ENCODE measurements at places on chromosomes 3 and 15.

- no peak for DNase-seq
Measured at GRCh38 chr3:66017591-66017990, 21.1 kb downstream of the MAGI1 start.

GRCh38 chr3:170637306-170637705, 51.4 kb upstream of the SLC7A14 start:
- no peak for DNase-seq

DNA sequence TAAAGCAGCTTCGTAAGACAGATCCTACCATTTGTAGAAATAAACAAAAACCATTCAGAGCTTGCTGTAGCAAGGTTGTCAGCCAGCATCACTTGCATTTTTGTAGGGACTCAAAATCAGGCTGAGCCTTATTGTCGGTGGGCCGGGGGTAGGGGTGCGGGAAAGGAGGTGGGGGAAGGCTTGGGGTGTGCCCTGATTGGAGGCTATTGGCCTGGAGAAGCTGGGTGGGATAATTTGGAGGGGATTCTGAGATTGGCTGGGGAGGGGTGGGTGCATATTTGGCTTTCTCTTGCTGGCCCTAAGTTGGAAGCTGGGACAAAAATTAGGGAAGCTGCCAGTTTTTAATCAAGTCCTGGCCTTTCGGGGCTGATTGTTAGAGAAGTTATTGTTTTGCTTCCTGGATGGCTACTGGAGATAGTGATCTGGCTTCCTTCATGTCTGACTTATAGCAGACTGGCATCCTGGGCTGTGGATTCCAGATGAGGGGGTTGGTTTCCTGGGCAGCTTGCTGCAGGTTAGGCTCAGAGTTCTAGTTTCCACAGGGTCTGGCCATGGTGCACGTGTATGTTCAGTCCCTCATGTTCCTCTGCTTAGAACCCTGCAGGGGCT, 22.8 kb downstream of the STOML1 start:
- DNase-seq, result no peak

DNA sequence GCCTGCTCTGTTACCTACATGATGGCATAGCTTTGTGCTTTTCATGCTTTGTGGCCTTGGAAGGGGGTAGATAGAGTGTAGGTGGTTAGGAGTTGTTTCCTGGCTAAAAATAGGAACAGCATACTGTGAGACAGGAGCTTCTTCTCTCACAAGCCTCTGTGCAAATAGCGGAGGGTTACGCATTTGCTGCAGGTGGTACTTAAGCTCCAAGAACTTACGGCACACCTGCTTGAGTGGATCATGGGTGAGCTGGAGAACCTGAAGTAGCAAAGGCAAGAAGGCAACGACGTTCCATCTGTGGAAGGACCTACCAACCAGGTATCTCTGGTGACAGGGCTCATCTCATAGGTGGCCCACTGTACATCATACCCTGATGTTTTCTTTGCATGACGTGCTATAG, 66.0 kb downstream of the ST6GAL1 start:
- DNase-seq, result no peak

DNA sequence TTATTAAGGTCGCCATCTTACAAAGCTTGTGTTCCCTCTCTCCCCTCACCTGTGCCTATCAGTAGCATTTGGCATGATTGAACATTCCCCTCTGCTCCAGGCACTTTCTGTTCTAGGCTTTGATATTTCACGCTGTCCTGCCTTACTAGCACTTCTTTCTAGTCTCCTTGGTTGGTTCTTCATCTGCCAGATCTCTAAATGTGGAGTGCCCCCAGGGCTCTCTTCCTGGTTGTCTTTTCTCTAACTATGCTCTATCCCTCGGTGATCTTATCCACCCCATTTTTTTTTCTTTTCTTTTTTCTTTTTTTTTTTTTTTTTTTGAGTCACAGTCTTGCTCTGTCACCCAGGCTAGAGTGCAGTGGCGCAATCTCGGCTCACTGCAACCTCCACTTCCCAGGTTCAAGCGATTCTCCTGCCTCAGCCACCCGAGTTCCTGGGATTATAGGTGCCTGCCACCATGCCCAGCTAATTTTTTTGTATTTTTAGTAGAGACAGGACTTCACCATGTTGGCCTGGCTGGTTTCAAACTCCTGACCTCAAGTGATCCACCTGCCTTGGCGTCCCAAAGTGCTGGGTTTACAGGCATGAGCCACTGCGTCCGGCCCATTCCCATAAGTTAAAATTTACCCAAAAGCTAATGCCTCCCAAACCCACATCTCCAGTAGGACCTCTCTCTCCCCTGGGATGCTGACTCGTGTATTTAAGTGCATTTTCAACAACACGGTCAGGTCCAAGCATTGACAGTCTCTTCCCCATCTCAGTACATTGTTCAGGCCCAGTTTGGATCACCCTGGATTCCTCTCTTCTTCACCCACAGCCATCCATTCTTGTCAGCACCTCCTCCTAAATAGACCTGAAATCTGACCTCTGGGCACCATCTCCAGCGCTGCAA, 5.2 kb downstream of the NUSAP1 start:
- no peak for DNase-seq

GRCh38 chr3:20035019-20035418, 5.2 kb upstream of the KAT2B start:
- DNase-seq, result no peak

DNA sequence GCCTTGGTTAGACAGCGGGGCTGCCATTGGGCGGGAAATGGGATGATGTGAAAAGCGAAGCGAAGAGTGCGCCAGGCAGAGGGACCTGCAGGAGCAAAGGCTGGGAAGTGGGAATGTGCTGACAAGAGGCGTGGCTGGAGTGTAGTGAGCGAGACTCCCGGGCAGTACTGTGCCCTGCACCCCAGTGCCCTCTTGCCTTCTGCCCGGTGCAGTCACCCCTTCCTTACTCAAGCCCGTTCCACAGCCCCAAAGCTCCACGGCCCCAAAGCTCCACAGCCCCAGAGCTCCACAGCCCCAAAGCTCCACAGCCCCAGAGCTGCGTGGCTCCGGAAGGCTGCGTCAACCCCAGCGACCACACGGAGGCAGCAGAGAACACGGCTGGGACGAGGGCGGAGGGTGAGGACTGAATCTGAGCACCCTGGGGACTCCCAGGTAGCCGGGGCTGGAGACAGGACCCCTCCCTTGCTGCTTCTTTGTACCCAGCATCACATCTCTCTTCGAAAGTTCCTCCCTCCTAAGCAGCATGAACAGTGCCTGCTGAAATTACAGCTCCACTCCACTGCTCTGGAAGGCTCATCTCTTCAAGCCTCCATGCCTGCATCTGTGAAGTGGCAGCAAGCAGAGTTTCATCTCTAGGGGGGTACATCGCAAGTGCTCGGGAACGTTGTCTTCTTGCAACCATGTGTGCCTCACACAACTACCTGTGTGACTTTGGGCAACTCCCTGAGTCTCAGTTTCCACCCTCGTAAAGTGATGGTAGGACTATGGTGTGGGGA, 108.9 kb downstream of the FBLN2 start:
- DNase-seq, result peak; percentile 80

GRCh38 chr3:111745786-111746185, 113.3 kb upstream of the PHLDB2 start:
- no peak for DNase-seq

DNA sequence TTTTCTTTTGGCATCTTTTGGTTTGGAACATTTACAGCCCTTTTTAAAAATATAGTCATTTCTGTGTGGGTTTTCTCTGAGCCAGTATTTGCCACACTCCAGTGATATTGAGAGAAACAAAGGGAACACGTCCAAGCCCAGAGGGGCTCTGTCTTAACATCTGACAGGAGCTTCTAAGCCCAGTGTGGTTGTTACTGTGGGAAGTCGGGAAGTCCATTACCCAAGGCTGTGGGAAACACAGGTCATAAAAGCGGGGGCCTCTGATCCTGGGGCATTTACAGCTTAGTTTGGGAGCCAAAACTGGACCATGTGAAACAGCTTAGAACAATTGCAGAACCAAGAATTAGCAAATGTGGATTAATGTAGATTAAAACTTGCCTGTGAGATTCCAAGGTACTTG, 123.0 kb downstream of the PTPRG start:
- DNase-seq, result no peak

DNA sequence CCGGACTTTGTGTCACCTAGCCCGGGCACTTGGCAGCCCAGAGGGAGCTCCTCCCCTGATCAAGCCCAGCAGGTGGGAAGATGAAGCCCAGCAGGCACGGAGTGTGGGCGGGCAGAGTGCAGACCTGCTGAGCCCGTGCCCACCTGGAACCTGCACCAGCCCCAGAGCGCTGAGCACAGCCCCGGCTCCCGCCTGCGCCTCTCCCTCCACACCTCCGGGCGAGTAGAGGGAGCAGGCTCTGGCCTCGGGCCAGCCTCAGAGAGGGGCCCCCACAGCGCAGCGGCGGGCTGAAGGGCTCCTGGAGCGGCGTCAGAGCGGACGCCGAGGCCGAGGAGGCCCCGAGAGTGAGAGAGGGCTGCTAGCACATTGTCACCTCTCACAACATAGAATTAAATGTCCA, 257.7 kb downstream of the VGLL3 start:
- DNase-seq, result no peak

DNA sequence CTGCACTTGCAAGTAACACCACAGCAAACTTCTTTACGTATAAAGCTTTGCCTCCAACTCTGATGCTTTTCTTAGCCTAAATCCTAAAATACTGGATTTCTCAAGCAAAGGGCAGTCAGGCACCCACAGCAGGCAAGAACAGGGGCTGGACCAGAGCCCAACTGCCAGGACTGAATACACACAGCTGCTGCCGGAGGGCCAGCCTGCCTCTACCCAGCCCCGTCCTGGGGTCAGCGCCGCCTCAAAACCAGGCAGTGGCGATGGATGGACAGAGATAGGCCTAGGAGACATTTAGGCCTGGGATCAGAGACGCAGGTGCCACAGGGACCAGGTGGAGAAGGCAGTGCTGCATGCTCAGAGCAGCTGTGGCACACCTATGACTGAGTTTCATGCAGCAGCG, 47.6 kb upstream of the SEC61A1 start:
- DNase-seq, result no peak

GRCh38 chr15:68268405-68268804, 9.1 kb upstream of the FEM1B start:
- DNase-seq, result no peak

DNA sequence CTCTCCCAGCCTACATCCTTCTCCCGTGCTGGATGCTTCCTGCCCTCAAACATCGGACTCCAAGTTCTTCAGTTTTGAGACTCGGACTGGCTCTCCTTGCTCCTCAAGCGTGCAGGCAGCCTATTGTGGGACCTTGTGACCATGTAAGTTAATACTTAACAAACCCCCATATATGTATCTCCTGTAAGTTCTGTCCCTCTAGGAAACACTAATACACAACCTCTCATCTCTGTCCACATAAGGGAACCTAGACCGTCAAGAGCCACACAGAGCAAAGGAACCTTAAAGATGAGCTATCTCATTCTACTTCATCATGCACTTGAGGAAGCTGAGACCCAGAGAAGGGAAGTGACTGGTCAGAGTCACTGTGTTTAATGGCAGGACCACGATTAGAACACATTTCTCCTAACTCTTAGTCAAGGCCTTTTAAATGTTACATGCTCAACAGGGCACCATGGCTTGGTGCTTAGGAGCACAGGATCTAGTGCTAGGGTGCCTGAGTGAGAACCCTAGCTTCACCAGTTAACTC, 50.3 kb downstream of the NPTN start:
- no peak for DNase-seq

DNA sequence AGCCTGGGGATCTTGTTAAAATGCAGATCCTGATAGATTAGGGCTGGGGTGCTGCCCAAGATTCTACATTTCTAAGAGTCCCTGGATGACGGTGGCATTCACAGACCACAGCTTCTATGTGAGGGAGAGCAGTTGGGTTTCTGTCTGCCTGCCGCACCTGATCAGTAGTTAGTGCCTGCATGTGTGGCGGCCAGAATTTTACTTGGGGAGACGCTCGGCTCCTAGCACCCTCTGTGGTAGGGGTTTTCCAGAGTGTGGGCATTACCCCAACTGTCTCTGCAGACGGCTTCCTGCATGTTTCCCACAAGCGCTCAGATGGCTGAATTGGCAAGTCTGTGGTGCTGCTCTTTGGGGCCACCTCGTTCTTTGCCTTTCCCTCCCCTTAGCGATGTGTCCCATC, 8.3 kb downstream of the GHRL start:
- DNase-seq, result peak; percentile 79

DNA sequence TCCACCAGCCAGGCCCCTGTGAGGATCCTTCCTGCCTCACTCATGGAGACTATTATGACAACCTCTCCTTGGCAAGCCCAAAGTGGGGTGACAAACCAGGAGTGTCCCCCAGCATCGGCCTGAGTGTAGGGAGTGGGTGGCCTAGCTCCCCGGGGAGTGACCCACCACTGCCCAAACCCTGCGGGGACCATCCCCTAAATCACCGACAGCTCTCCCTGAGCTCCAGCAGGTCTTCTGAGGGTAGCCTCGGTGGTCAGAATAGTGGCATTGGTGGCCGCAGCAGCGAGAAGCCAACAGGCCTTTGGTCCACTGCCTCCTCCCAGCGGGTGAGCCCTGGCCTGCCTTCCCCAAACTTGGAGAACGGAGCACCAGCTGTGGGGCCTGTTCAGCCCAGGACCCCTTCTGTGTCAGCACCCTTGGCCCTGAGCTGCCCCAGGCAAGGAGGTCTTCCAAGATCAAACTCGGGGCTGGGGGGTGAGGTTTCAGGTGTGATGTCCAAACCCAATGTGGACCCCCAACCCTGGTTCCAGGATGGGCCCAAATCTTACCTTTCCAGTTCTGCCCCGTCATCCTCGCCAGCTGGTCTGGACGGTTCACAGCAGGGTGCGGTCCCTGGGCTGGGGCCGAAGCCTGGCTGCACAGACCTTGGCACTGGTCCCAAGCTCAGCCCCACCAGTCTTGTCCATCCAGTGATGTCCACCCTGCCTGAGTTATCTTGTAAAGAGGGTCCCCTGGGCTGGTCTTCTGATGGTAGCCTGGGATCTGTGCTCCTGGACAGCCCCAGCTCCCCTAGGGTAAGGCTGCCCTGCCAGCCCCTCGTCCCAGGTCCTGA, 1.0 kb downstream of the LIMD1 start:
- no peak for DNase-seq

GRCh38 chr3:29215948-29216347, 64.9 kb upstream of the RBMS3 start:
- no peak for DNase-seq

DNA sequence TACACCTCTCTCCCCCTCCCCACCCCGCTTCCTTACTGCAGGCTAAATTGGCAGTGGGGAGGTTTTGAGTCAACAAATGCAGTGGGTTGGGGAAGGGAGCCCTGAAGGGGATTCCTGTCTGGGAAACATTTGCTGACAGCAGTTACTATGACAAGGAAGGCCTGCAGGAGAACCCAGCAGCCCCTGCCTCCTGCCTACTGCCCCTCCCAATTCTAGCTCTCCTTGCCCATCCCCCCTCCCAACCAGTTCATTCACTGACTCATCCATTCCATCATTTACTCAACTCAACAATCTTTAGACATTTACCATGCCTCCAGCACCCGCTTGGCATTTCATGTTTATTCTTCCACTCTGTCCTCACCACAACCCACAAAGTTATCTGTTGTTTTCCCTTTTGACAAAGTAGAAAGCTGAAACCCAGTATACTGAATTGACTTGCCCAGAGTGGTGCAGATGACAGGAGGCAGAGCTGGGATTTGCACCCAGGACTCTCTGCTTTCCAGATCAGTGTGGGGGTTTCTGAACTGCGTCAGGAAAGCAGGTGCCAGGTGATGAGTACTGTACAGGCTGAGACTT, 75.0 kb downstream of the MAGEF1 start:
- no peak for DNase-seq

Data from CD8-positive, alpha-beta T cell (primary cell).